ENCODE measurements at places on chromosomes 1 and 21. TPM values are rescaled to one million over a fixed set of nuclear protein-coding genes. Genes with fewer than 3 reads are reported as not detected.

Gene OR2L8
- not detected for total RNA-seq

Gene RGS8
- total RNA-seq = 0.28 TPM

Gene E2F2
- under 0.01 TPM for total RNA-seq

Gene PGBD5
- total RNA-seq = under 0.01 TPM

Gene TSACC
- total RNA-seq = 0.28 TPM

Gene INSRR
- total RNA-seq = not detected

Gene AK4
- 98.2 TPM for total RNA-seq

Gene HUNK
- not detected for total RNA-seq

Gene FCER1A
- total RNA-seq = not detected

Gene SLC16A4
- 42.0 TPM for total RNA-seq

Gene ITGB2
- total RNA-seq = 0.56 TPM

Gene FOXD3
- not detected for total RNA-seq
